ENCODE measurements at places on chromosomes 6 and 20.

GRCh38 chr6:13526357-13526726, 38.9 kb upstream of the GFOD1 start:
- no peak for DNase-seq

GRCh38 chr6:10373642-10374359, 41.1 kb downstream of the TFAP2A start:
- DNase-seq: no peak

- no peak for DNase-seq
These were observed 5.6 kb upstream of the ADGRF1 start for GRCh38 chr6:47047479-47048407.

- DNase-seq: no peak
These were observed 168.3 kb upstream of the THEMIS start for GRCh38 chr6:128069188-128069587.

GRCh38 chr6:16766043-16766536, 4.8 kb upstream of the ATXN1 start:
- DNase-seq: no peak
